GM12891 (cell line): ENCODE measurements at places on chromosomes 7 and 10.

DNA sequence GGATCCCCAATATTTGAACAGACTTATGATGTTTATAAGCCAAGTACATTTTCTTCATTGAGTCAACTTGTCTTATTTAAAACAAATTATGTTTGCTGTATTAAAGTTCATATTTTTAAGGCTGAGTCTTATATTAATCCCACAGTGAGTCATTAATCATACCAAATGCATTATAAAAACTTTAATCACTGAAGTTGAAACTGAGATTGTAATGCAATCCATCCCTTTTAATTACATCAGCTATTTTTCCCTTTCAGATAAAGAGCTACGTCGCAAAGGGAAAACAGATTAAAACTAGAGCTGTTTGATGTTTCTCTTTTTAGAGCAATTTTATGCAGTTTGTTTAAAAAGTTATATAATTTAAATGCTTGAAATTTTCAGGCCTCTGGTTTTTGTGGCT lies 183.0 kb downstream of the ARID5B start:
- DNase-seq: no peak

DNA sequence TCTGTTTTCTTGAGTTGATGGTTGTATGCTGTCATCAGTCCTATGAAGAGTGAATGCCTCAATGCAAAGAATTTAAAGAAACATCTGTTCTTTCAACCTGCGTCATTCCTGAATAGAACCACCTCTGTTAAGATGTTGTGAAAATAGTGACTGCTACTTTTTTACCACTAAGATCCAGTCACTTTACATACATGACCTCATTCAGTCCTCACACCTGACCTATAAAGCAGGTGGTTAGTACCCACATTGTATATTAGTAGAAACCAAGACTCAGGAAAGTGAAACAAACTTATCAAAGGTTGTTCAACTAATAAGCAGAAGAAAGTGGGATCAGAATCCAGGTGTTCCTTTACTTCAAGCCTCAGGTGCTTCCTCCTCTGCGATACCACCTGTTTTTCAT lies 64.8 kb downstream of the ITGB8 start:
- no peak for DNase-seq

DNA sequence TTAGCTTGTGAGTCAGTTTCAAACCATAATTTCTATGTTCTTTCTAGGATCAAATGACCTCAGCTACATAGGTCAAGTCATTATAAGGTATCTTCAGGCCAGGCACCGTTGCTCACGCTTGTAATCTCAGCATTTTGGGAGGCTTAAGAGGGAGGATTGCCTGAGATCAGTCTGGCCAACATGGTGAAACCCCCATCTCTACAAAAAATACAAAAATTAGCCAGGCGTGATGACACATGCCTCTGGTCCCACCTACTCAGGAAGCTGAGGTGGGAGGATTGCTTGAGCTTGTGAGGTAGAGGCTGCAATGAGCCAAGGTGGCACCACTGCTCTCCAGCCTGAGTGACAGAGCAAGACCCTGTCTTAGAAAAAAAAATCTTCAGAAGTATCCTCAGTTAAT lies 362.3 kb downstream of the GATA3 start:
- DNase-seq: no peak

DNA sequence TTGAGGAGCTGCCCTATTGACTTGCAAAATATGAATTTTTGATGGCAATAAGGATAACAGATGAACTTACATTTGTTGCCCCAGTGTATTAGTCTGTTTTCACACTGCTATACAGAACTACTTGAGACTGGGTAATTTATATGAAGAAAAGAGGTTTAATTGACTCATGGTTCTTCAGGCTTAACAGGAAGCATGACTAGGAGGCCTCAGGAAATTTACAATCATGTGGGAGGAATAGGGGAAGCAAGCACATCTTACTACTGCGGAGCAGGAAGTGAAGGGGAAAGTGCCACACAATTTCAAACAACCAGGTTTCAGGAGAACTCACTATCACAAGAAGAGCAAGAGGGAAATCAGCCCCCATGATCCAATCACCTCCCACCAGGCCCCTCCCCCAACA lies 57.9 kb downstream of the ZNF22 start:
- DNase-seq: no peak

DNA sequence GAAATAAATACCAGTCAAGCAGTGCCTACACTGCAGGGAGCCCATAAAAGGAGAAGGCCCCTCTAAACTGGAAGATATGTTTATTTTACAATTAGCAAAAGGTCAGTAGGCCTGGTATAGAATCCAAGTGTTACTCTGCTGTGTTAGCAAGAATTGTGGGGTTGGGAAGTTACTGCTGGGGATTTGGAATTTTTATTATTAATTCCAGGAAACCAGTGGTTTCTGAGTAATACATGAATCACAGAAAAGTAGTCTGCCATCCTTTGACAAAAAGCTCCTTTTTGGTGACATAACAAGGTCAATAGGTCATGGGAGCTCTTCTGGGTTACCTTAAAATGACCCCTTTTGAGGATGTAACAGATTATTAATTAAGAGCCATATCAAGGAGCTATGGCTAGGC lies 67.4 kb downstream of the ZNF92 start:
- DNase-seq: no peak
